ENCODE measurements at places on chromosomes 5 and 9. TPM values are rescaled to one million over a fixed set of nuclear protein-coding genes. Genes with fewer than 3 reads are reported as not detected.

Gene ARHGAP26
- total RNA-seq: 9.0 TPM

Gene UBAP2
- 68.7 TPM for total RNA-seq

Gene MYORG
- 1.3 TPM for total RNA-seq

Gene IFNK
- not detected for total RNA-seq
